ENCODE measurements at places on chromosomes 16 and 17.

DNA sequence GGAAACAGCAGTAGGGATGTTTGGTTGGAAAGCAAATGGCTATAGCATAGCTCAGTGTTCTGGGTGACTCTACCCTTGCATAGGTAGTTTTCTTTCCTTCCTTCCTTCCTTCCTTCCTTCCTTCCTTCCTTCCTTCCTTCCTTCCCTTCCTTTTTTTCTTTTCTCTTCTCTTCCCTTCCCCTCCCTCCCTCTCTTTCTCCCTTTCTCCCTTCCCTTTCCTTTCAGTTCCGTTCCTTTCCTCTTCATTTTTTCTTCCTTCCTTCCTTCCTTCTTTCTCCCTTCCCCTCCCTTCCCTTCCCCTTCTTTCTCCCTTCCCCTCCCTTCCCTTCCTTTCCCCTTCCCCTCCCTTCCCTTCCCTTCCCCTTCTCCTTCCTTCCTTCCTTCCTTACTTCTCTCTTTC is 31.3 kb downstream of the GDE1 start:
- DNase-seq: no peak

GRCh38 chr17:33342025-33342424 is 48.9 kb upstream of the ASIC2 start:
- DNase-seq: no peak

DNA sequence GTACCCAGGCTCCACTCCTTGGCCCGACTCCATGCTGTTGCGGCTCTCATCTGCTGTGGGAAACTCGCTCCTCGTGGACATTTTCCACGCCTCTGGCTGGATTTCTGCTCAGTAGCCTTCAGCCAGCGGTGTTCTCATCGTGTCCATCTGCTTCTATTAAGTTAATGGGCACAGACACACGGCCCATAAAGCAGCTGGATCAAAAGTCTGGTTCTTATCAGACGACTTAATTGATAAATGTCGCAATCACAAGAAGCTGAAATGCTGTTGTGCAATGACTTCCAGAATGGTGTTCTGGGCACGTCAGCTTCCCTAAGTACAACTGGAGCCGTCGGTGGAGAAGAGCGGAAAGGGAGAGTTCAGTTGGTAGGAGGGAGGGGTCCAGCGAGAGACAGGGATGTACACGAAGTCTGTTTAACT is 211.7 kb upstream of the CHMP6 start:
- no peak for DNase-seq

- peak; percentile 44 for DNase-seq
Observed at GRCh38 chr16:55703003-55704001, 47.5 kb downstream of the SLC6A2 start.

- DNase-seq: no peak
Observed at GRCh38 chr17:39614545-39615157, 6.9 kb upstream of the NEUROD2 start.

GRCh38 chr16:74104022-74104421 is 192.6 kb upstream of the PSMD7 start:
- no peak for DNase-seq

DNA sequence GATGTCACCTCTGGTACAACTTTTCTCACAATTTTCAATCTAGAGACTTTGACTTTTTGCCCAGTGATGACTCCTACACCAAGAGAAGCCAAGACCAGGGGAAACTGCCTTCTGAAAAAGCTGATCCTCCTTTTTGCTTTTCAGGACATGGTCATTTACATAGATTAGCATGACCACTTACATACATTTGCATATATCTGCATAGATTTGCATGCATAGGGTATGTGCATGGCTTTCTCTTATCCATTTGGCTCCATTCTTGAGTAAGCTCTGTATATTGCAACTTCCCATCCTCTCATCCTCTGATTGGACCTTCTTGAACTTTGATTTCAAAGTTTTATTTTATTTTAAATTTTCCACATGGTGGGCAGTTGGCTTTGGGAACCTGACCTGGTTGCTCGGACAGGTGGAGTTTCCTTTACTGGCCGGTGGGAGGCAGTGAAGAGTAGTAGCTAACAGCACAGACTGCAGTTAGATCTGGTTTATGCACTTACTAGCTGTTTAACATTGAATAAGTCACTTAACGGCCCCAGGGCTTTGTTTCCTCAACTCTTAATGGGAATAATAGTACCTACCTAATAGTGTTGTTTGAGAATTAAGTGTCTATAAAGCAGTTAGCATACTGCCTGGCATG is 92.9 kb downstream of the GPR139 start:
- DNase-seq: no peak

DNA sequence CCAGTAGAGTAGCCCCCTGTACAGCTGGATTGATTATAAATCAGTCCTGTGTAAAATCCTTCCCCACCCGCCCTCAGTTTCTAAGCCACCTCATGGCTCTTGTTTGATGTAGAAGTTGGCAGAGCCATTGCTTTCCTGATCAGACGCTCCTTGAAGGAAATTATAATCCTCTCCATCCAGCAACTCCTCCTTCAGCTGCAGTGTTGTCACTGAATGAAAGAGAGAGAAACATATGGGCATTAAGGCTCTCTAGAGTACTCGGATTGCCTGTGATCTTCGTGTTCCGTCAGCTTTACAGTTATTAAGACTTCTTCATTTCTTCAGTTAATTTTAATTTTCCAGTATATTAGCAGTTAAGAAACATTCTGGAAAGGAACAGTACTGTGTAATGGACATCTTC is 14.3 kb downstream of the NME2 start:
- no peak for DNase-seq

- DNase-seq: no peak
Observed at GRCh38 chr17:49180303-49180702, 30.1 kb downstream of the GNGT2 start.

DNA sequence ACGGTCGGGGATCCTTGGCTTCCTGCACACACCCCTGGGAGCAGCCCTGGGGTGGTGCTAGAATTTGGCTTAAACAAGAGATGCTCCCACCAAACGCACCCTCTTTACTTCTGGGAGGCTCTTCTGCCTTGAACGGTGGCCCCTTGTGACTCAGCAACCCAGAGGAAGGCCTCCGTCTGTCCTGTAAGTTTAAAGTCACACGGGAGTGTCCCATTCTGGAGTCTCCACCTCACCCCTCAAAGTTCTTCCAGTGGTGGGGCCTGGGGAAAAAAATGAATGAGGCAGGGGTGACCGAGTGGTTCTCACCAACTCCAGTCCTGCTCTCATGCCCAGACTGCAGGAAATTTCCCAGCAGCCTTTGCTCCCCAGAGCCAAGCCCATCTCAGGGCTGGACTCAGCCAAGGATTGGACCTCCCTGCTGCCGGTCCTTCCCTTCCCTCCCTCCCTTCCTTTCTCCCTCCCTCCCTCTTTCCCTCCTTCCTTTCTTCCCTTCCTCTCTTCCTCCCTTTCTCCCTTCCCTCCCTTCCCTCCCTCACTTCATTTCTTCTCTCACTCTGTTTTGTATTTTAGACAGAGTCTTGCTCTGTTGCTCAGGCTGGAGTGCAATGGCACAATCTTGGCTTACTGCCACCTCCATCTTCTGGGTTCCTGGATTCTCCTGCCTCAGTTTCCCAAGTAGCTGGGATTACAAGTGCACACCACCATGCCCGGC is 11.4 kb downstream of the ITGAD start:
- peak; percentile 34 for DNase-seq

DNA sequence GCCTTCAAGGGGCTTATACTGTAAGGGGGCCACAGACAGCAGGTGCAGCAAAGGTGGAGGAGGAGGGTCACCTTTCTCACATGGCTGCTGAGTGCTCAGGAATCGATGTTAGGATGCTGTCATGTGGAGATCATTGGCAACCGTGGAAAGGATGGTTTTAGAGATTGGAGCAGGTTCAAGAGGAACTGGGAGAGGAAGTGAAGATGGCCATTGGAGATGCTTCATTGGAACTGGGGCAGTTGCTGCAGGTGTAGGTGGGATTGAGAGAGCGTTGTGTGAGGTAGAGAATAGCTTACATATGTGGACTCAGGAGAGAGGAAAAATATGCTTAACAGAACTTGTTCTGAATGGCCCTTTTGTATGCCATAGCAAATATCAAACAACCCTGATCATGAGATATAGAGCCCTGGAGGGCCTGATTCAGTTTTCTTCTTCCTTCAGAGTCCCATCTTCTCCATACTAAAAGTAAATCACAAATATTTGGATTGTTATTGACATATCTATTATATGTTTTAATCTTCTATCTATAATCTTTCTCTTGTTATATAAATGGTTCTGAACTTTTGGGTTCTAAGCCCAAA is 40.8 kb downstream of the LDHD start:
- DNase-seq: no peak

- DNase-seq: no peak
Observed at GRCh38 chr17:73595479-73595878, 48.8 kb downstream of the SDK2 start.

DNA sequence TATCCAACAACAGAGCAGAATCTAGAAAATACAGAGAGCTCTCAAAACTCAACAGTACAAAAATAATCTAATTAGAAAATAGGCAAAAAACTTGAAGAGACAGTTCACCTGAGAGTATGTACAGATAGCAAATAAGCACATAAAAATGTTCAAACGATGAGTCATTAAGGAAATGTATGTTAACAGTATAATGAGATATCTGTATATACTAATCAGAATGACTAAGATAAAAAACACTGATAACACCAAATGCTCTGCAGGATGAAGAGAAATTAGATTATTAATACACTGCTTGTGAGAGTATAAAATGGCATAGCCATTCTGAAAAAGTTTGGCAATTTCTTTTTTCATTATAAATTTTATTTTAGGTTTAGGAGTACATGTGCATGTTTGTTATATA is 1307.6 kb upstream of the GOT2 start:
- no peak for DNase-seq

DNA sequence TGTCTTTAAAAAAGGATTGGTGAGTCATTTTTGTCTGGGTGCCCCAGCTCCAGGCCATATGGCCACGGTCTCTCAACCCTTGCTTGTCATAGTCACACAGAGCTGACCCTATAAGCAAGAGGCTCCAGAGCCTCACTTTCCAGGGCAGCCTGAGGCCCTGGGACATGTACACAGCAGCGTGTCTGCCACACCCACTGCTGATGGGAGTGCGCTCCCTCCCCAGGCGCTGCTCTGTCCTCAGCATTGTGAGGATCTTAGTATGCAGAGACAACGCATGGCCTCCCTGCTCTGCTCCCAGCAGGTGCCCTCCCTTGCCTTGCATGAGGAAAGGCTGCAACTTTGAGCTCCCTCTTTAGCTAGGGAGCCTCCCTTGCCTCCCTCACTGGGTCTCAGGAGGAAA is 80.8 kb upstream of the CRHR1 start:
- DNase-seq: no peak

Data from SW 1271 (cell line).